ENCODE measurements at places on chromosomes 1 and 21. TPM values are rescaled to one million over a fixed set of nuclear protein-coding genes. Genes with fewer than 3 reads are reported as not detected.

DNA sequence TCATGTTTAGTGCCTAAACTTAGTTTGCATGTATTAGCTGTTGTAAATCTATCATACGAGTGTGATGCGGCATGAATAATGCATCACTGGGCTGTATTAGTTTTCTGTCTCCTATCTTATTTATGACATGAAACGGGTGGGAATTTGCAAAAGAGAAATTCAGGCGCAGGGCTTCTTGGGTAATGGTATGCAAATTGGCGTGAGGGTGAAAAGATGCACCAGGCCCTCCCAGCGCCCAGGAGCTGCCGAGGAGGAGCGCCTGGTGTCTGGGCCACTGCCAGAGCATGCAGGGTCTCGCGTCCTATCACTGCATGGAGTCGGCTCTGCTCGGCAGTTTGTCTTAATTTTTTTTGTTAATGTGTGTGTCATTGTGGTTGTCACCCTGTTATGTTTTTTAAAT lies 82.9 kb upstream of the ACTL8 start:
- DNase-seq, result no peak

GRCh38 chr1:30060738-30061137 lies 662.6 kb downstream of the MATN1 start:
- DNase-seq, result no peak

DNA sequence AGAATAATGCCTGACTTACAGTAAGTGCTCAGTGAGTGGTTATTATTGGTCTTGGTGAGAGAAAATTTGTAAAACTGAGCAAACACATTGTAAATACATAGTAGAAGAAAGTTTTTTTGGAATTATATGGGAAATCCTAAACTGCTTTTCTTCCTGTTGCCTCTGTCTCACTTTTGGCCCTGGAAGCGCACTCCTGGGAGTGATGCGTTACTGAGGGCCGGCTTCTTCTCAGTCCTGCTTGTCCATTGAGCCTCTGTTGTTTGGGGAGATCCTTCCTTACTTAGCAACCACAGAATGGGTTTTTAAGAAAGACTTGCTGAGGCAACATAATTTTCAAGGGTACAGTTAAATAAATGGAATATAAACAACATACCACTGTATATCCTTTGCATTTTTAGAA lies 166.0 kb downstream of the EDEM3 start:
- DNase-seq, result no peak

Gene FAM78B
- 1.7 TPM for total RNA-seq
